ENCODE measurements at places on chromosomes 11 and 22. TPM values are rescaled to one million over a fixed set of nuclear protein-coding genes. Genes with fewer than 3 reads are reported as not detected.

The TMEM191B gene
- not detected for total RNA-seq

The MRGPRX4 gene
- not detected for total RNA-seq

The PKDREJ gene
- total RNA-seq = 0.11 TPM

The RFPL1 gene
- not detected for total RNA-seq

The SYTL2 gene
- total RNA-seq = 26.4 TPM
